ENCODE measurements at places on chromosomes 3 and 15. TPM values are rescaled to one million over a fixed set of nuclear protein-coding genes. Genes with fewer than 3 reads are reported as not detected.

The CACNA2D3 gene
- total RNA-seq = 11.3 TPM

The VGLL3 gene
- total RNA-seq = 5.2 TPM

The MORC1 gene
- total RNA-seq = not detected

The FGF7 gene
- total RNA-seq = 7.2 TPM

The ITPKA gene
- total RNA-seq = 1.0 TPM

The GOLGA8J gene
- total RNA-seq = not detected

The CCR8 gene
- not detected for total RNA-seq

- DNase-seq = no peak
These were observed 141.1 kb downstream of the GHSR start for GRCh38 chr3:172307141-172307560.

- no peak for DNase-seq
These were observed 92.3 kb upstream of the MRPS22 start for GRCh38 chr3:139251529-139251928.

GRCh38 chr3:880371-880770, 212.5 kb upstream of the CNTN6 start:
- DNase-seq = no peak

DNA sequence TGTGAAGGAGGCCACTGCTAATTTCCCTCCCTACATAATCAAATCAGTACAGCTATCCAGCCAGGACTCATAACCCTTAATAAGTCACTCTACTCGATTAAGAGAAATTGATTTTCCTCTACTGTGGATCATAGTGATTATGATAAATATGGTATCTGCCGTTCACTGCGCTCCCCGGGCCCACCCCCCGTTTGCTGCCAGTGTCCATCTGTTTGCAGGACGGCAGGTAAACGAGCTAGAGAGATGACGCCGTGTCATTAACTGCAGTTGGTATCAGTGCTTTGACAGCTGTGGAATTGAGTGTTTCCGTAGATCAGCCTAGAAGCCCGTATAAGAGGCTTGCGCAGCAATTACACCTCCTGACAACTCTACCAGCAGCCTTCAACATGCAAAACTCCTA, 94.9 kb downstream of the ROBO2 start:
- no peak for DNase-seq

DNA sequence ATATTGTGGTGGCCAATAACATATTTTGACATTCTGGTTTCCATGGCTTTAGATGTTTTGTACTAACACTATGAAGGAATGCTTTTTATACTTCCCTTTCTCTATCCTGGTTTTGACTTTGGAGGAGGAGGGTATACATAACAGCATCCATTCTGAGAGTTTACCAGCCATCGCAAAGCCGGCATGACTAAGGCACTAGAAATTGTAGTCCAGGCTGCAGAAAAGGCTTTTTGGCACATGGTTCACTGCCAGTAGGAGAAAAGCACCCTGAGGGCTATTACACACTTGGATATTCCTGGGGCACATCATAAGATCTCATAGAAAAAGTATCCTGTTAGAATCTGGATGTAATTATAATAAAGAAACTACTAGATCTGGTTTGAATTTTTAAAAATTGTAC, 101.8 kb downstream of the STT3B start:
- DNase-seq = no peak

GRCh38 chr15:56913670-56914069, 4.8 kb upstream of the TCF12 start:
- no peak for DNase-seq

GRCh38 chr3:71650372-71650771, 66.8 kb upstream of the FOXP1 start:
- no peak for DNase-seq

DNA sequence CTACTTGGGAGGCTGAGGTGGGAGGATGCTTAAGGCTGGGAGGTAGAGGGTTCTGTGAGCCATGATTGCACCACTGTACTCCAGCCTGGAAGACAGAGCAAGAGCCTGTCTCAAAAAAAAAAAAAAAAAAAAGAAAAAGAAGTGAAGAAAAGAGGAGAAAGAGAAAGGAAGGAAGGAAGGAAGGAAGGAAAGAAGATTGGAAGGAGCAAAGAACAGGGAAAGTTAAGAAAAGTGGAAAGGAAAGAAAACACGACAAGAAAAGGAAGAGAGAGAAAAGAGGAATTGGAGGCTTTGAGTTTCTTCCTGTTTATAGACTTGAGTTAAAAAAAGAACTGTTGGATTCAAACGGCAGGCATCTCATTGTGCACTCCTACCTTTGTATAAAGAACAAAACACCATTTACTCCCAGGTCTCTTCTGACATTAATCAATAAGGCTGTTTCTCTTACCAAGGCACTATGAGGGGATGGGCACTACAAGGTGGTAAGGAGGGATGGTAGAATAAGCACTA, 73.5 kb downstream of the EDEM1 start:
- no peak for DNase-seq

- peak; percentile 71 for DNase-seq
These were observed 14.3 kb downstream of the GRM2 start for GRCh38 chr3:51721062-51721745.

DNA sequence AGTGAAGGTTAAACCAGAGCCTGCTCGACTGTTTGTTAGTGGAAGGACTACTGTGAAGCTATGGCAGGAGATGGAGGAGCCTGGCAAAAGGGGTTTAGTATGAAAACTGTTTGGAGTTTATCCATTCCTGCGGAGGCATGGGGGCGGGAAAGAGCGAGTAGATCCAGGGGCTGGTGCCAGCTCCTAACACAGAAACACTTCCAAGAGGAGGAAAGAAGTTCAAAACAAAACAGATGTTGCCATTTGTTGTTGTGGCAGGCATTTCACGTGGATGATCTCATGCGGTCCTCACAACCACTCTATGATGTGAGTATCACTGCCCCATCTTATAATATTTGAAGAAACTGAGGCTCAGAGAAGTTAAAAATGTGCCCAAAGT, 30.7 kb upstream of the KY start:
- DNase-seq = no peak

DNA sequence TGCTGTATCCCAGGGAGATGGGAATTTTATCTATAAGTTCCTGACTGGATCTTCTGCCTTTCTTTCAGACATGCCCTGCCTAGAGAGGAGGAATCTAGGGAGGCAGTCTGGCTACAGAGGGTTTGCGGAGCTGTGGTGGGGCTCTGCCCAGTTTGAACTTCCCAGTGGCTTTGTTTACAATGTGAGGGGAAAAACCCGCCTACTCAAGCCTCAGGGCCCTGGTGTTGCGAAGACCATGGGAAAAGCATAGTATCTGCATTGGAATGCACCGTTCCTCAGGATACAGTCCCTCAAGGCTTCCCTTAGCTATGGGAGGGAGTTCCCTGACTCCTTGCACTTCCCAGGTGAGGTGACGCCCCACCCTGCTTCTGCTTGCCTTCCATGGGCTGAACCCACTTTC, 168.7 kb downstream of the TMEM108 start:
- no peak for DNase-seq

- DNase-seq = no peak
These were observed 237.7 kb downstream of the NR1D2 start for GRCh38 chr3:24182756-24183155.

DNA sequence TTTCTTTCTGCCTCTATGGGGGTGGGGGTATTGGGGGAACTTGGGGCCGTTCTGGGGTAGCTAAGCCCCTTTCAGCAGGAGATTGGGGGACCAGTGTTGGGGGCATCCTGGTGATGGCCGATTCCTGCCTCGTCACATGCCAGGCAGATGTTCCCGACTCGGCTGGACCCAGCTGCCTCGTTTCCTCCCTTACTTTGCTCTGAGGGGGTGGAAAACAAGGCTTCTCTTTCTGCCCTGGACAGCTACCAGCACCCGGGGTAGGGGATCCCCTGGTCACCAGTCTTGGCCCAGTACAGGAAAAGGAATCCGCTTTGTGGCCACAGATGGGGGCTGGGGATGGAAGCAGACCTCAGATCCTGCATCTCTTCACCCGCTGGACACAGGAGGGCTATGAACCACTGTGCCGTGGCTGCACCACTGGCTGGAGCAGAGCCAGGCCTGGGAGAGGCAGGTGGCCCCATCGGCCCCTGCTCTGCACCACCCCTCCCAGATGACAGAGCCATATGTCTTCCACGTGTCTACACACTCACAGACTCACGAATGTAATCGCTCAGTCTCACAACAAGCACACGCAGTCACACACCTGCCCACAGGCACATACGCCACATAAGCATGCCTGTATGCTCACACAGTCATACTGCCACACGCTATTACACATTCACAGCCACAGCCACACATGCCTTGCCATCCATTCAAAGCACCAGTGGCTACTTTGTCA, 12.4 kb downstream of the SNX33 start:
- DNase-seq = no peak

GRCh38 chr15:88833731-88834100, 30.5 kb downstream of the ACAN start:
- DNase-seq = no peak

- no peak for DNase-seq
These were observed 27.3 kb downstream of the TGFBR2 start for GRCh38 chr3:30633718-30634117.

GRCh38 chr3:128965818-128966217, 28.1 kb downstream of the CFAP92 start:
- no peak for DNase-seq

DNA sequence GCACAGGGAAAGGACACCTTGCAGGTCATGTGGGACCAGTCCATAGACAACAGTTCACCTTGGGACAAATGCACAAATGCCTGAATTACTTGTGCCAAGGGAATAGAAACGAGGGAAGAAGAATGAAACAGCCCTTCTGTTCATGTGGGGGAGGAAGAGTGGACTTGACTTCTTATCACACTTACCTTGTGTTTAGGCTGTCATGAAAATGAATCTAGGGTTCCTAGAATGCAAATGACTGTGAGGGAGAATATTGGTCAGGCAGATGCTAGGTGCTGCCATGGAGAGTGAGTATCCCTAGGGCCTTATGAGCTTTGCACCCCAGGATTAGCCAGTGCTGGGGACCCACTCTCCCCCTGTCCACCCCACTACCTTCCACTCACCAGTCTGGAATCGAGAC, 11.0 kb upstream of the PRKAR2A start:
- DNase-seq = no peak

GRCh38 chr3:130728037-130728436, 18.6 kb downstream of the PIK3R4 start:
- no peak for DNase-seq
